Cardiac muscle cell (in vitro differentiated cells and primary cell): ENCODE measurements at places on chromosomes 16 and 17. TPM values are rescaled to one million over a fixed set of nuclear protein-coding genes. Genes with fewer than 3 reads are reported as not detected.
A peak's percentile ranks its signal among the peaks of the same experiment; 100 is the strongest.

TAOK1 gene
- total RNA-seq: 35.0 and 43.1 TPM in 2 replicates

DNA sequence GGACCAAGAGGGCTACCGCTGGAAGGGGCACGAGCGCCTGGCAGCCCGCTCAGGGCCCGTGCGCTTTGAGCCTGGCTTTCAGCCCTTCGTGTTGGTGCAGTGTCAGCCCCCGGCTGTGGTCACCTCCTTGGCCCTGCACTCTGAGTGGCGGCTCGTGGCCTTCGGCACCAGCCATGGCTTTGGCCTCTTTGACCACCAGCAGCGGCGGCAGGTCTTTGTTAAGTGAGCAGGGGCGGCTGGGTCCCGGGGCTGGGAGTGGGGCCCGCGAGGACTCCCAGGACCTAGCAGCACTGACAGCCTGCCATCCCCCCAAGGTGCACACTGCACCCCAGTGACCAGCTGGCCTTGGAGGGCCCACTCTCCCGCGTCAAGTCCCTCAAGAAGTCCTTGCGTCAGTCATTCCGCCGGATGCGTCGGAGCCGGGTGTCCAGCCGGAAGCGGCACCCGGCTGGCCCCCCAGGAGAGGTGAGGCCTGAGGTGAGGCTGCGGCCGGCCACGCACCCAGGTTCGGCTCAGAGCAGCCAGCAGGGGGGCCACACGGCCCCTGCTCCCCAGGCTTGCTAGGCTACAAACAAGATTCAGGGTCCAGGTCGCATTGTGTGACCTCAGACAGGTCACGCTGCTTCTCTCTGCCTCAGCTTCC is 17.4 kb upstream of the MYO15B start:
- no peak for DNase-seq

DNA sequence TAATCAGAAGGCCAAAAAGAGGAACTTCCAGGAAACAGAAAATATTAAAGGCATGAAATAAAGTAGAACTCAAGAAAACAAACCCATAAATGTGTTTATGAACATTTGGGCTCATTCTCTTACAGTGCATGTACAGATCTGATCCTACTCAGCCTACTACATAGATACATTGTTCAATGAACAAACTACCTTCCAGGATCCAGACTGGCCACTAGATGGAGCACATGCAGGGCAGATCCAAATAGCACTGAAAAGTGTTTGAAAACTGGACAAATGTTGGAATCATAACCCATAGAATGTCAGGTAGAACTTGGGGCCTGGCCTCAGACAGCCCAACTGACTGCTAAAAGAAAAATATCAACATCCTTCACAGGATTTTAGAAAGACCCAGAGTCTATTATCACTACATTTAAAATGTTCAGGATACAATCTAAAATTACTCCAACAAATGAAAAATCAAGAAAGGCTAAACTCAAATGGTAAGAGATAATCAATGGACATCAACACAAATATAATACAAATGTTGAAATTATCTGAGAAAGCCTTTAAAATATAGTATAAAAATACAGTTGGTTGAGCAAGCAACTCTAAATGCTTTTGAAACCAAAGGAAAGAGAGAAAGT is 122.4 kb upstream of the NUDT7 start:
- DNase-seq: peak; percentile 55

- no peak for DNase-seq
Observed at GRCh38 chr17:82674656-82675475, 23.6 kb downstream of the RAB40B start.

GRCh38 chr16:49746545-49746944 is 109.4 kb downstream of the ZNF423 start:
- no peak for DNase-seq

DNA sequence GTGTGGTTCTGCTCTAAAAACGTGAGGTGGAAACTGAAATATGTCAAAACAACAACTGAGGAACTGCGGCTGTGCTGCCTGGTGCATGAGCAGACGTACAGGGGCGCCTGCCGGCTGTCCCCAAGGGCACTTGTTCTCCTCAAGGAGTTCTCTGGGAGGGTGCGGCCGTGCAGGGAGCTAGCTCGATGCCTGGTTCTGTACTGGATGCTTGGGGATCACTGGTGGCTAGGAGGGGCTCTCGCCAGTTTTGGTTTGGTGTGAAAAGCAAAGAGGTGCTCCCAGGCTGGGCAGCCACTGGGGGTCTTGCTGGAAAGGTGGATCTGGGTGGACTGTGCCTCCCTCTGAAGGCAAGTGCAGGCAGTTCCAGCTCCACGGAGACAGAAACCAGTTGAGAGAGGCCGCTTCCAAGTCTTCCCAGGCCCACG is 41.9 kb upstream of the ATP2A3 start:
- no peak for DNase-seq

DNA sequence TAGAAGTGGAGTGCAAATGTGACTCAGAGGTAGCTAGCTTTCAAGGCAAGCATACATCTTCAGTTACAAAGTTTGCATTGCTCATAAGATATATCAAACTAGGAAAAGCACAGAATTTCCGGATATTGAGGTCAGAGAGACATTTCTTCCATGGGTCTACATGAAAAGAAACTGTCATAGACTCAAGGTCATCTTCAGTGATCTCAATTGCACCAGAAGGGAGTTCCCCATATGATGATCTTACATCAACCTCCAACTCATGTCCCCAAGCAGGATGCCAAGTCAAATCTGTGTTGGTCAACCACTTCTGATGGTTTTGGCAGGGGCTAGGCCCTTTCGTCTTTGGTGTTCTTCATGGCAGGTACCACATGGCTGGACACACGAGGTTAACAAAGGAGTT is 459.9 kb upstream of the MAF start:
- DNase-seq: no peak

DNA sequence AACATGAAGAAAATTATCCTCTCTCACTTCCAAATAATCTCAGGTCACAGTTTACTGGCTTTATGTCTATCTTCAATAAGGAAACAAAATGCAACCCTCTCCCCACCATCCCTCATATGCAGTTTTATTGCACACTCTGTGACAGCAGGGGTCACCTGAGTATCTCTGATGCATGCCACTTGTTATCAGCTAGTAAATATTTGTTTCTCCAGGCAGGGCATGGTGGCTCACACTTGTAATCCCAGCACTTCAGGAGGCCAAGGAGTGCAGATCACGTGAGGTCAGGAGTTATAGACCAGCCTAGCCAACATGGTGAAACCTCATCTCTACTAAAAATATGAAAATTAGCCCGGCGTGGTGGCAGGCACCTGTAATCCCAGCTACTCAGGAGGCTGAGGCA is 61.1 kb downstream of the ADAMTS18 start:
- no peak for DNase-seq

HEATR9 gene
- total RNA-seq: not detected in 2 replicates

BICDL2 gene
- not detected in 2 replicates for total RNA-seq

- DNase-seq: no peak
Observed at GRCh38 chr17:11140043-11140442, 101.0 kb upstream of the SHISA6 start.
